ENCODE measurements at places on chromosomes 13 and 19.

DNA sequence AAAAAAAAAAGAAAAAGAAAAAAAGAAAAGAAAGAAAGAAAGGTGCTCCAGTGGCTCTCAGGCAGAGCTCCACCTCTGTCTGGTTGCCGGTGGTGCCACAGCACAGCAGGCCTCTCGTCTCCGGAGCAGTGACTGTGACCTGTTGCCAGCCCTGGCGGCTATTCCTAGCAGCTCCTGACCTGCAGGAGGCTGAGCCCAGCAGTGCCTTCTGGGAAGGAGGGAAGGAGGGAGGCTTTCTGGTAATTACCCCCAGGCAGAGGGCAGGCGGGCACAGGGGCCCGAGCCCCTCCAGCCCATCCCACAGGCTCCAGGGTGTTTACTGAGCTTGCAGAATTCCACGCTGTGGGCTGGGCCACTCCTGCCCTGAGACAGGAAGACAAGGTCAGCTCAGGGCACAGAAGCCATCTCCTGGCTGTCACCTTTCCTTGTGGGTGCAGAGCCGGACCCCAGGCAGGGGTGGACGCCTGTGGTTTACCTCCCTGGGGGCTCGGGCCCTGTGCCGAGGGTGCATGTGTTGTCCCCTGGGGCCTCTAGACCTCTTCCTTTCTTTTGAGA lies 77.9 kb downstream of the GNG7 start:
- DNase-seq, result peak; percentile 74

DNA sequence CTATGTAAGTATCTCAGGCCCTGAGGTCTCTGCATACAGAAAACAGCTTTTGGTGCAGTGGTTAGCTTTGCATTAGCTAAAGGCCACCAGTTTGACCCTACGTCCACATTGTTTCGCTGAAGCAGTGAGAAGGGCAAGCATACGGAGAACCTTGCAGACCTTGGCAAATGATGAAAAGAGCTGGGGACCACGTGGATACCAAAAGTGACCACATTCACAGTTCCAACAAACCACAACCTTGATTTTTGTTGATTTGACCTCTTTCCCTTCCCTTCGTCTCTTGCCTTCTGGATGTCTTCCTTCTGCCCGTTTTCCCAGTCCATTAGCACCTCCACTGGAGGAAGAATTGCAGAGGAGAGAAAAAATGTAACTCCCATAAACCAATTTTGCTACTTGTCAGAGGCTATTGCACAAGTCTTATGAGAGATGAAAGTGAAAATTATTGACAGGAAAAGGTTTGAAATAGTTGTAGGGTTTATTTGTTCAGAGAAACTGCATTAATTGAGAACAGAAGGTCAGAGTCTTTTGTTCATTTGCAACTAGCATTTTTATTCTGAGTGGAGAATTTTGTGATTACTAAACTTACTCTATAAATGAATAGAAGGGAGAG lies 293.9 kb upstream of the HTR2A start:
- no peak for DNase-seq

GRCh38 chr13:24104723-24105122 lies 55.8 kb upstream of the SPATA13 start:
- DNase-seq, result no peak

DNA sequence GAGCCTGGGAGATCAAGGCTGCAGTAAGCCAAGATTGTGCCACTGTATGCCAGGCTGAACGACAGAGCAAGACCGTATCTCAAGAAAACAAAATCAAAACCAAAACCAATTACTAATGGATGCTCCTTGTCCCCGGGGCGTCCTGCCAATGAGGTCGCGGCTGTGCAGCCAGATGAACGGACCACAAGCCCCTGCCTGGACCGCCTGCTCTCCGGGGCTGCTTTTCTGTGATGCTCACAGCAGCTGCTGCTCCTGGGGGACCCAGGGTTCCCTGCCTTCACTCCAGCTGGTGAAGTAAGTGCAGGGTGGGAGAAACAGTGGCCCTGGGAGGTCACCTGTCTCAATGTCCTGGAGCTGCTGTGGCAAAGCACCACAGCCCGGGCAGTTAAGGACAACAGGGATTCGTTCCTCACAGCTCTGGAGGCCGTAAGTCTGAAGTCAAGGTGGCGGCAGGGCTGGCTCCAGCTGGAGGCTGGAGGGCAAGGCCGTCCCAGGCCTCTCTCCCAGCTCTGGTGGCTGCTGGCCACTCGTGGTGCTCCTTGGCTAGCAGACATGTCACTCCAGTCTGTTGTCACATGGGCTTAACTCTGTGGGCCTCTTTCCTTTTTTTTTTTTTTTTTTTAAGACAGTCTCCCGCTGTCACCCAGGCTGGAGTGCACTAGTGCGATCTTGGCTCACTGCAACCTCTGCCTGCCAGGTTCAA lies 10.1 kb downstream of the COPE start:
- DNase-seq, result no peak

GRCh38 chr13:39336937-39337336 lies 266.1 kb downstream of the LHFPL6 start:
- DNase-seq, result no peak

DNA sequence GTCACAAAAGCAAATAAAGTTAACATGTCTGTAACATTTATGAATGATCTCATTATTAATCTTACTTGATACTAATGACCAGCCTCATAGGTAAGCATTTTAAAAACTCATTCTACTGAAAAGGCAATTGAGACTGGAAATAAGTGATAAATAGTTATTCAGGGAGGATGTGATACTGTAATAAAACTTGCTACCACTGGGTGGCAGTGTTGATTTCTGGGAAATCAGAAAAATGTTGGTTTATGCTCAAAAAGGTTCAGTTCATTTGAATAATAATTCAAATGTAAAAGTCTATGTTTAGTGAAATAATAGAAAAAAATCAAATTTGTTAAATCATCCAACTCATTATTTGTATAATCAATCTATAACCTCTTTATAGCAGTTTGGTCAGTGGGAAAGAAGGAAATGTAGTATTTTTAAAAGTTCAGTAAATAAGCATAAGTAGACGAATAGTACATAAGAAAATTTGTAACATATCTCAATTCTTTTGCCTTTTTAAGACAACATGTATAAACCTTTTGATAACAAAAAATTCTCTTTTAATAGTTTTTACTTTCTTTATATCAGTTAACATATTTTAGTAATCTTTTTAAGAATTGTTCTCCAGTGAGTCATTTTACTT lies 9.6 kb downstream of the ABHD13 start:
- DNase-seq, result no peak

GRCh38 chr13:44834404-44834803 lies 154.9 kb downstream of the NUFIP1 start:
- DNase-seq, result no peak

GRCh38 chr19:4866595-4867424 lies 657 bp downstream of the PLIN3 start:
- DNase-seq, result peak; percentile 57

GRCh38 chr19:1780272-1780958 lies 27.1 kb downstream of the ONECUT3 start:
- no peak for DNase-seq

- DNase-seq, result peak; percentile 93
Observed at GRCh38 chr19:46346821-46347571, at the start of gene PPP5C. Gene PPP5C (plus strand): TSS chr19:46347087. CDS start chr19:46347097, 10 bp downstream.

- no peak for DNase-seq
Observed at GRCh38 chr19:1295169-1296012, 9.7 kb downstream of the EFNA2 start.

DNA sequence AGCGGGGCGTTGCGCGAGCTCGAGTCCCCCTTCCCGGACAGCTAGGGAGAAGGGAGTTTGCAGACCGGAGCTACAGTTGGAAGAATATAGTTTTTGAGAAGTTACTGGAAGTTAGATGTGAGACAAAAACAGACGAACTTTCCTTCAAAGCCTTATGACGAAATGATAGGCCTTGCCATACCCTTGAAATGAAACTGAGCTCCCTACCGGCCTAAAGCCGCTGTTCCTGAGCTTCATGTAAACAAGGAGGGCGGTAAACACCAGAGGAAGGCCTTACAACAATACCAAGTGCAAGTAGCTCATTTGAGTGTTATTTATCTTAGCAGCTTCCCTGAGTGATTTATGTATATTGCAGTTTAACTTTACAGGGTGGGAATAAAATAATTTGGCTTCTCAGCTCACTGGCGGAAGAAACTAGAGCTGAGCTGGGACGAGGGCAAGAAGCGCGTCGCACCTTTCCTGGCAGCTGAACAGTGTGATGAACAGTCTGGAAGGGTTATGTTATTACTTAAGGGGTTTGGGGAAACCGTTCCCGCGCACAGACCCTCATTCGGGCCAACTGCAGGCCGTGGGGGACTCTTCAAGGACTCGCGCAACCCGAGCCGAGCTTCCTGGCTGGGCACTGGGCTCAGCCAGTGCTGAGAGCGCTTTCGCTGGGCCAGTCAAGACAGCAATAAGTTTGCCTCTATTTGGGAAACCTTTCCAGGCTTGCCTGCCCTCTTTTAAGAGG lies 111.2 kb downstream of the KCNRG start:
- no peak for DNase-seq

GRCh38 chr19:55336101-55336500 lies 3.6 kb upstream of the KMT5C start:
- DNase-seq, result no peak

DNA sequence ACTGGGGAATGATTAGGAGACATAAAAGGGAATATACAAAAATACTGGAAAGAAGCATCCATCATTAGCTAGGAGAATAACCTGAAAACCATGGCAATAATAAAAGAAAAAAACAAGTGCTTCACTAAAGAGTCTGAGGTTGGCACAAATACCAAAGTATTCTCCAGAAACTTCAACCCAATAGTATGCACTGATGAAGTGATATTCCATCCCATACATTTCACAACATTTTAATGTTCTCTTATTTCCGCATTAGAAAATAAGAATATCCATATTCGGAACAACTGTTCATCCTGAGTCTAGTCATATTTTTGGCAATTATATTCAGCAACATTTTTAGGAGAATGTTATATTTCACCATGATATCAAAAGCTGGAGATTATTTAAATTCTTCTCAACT lies 116.2 kb downstream of the POSTN start:
- DNase-seq, result no peak

GRCh38 chr19:1094655-1094977 lies 559 bp downstream of the POLR2E start:
- no peak for DNase-seq

DNA sequence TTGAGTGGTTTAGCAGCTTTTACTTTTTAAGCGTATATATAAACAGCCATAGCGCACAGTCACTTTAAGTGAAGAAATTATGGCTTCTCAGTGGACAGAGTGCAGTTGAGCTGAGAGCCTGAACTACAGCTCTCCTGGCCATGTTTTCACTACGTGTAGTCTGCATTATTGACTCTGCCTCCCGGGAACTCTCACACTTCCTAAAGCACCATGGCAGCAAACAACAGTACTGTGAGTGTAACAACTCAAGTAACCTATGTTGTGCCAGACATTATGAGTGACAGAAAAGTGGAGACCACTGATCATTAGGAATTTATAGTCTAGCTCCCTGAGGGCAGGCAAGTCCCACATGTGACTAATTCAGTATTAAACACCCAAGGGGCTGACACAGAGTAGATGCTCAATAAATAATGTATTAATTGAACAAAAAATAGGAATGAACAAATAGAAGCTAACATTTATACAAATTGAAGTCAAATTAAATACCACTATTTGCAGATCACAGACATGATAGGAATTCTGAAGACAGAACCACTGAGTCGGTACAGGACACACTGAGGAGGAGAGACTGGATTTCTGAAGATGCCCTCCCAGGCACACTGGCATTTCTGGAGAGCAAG lies 19.7 kb downstream of the EFNB2 start:
- no peak for DNase-seq

GRCh38 chr13:114259374-114259773 lies 22.0 kb upstream of the UPF3A start:
- no peak for DNase-seq

- no peak for DNase-seq
Observed at GRCh38 chr13:46040763-46041162, 11.8 kb downstream of the ZC3H13 start.
